ENCODE measurements at places on chromosomes 3 and 15.

GRCh38 chr15:57785959-57786358 lies 79.4 kb downstream of the POLR2M start:
- DNase-seq, result no peak

GRCh38 chr15:36960947-36961227 lies 139.5 kb downstream of the MEIS2 start:
- DNase-seq, result no peak

- no peak for DNase-seq
These were observed 1.9 kb downstream of the GOLIM4 start for GRCh38 chr3:168093790-168094189.

DNA sequence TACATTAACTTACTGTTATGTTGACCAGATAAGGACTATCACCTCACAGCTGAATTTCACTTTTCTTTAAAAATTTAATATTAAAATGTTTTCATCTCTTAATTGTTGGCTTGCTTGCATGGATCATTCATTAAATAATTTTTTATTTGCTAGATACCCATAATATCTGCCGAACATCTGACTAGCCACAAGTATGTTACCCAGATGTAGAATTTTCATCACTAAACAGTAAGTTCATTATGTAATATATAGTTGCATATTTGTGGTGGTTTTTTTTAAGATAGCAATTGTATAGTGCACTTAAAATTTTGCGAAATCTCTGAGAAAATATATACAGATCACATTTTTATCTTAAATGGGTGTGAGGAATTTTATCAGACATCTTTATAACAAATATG lies 190.4 kb downstream of the MBNL1 start:
- DNase-seq, result no peak

- peak; percentile 43 for DNase-seq
These were observed at the start of gene STAC for GRCh38 chr3:36380221-36381031. Gene STAC, plus strand, starts transcription at chr3:36380504. Its CDS starts 140 bp downstream, at chr3:36380644.

DNA sequence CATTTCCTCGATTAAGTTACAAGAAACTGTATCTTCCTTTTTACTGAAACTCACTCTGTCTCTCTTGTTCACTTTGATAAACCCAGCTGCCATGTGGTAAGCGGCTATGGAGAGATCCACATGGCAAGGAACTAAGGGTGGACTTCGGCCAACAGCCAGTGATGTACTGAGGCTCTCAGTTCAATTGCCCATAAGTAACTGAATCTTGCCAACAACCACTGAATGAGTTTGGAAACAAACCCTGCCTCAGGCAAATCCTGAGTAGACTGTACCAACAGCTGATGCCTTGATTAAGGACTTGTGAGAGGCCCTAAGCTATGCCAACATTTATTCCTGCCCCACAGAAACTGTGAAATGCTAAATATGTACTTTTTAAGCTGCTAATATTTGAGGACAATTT lies 433.5 kb downstream of the PLOD2 start:
- DNase-seq, result no peak

DNA sequence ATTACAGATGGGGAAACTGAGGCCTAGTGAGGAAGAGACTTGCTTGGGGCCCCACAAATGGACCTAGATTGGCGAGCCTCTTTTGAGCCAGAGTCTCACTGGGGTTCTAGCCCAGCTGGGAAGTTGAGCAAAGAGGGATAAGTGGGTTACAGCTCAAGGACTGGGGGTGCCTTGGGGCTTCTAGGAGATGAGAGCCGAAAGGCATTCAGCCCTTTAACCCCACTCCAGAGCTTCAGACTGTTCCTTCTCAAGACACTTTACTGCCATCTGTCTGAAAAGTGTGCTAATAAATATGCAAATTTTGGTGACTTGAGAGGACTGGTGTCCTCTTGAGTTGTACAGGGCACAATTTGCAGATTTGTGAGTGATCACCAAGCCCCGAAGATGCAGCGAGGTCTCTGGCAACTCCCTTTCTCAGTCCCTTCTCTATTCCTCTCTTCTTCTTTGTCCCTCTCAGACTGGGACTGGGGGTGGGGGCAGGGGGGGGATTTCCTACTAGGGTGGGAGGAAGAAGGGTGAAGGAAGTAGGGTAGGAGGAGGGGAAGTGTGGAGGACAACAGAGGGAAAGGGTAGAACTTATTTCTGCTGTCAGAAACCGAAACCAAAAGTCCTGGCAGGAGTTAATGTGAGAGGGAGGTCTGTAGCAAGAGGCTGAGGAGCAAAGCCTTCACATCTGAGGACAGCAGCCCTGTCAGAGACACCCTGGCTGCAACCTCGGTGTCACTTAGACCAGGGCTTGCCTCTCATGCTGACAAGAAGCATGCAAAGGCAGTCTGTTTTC lies 16.2 kb upstream of the ANKDD1A start:
- DNase-seq, result no peak

DNA sequence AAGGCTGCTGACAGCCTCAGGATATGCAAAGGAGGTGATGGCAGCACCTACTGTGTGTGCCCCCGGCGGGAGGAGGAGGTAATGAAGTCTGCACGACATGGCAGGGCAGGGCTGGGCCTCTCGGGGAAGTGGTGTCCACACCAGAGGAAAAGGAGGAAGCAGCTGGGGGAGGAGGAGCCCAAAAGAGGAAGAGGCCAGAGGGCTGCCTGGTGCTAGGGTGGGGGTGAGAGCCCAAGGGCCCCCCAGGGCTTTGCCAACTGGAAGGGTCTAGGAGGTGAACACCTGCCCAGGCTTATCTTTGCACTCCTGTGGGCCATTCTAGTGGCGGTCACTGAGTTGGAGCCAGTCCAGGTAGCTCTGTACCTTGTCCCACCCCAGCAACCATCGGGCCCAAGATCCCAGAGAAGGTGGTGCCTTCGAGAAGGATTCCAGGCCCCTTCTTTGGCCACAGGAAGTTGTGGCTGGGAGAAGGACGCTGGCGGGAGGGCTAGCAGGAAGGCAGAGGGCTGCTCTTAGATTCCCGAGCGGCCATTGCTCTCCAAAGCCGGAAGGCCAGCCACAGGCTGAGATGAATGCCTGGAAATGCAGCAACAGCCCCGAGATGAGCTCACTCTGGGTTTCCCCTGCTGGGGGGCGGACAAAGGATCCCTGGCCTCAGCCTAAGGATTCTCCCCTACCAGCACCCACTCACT lies 7.0 kb downstream of the GNAI2 start:
- no peak for DNase-seq

GRCh38 chr3:148006508-148006907 lies 597.3 kb downstream of the ZIC1 start:
- no peak for DNase-seq

DNA sequence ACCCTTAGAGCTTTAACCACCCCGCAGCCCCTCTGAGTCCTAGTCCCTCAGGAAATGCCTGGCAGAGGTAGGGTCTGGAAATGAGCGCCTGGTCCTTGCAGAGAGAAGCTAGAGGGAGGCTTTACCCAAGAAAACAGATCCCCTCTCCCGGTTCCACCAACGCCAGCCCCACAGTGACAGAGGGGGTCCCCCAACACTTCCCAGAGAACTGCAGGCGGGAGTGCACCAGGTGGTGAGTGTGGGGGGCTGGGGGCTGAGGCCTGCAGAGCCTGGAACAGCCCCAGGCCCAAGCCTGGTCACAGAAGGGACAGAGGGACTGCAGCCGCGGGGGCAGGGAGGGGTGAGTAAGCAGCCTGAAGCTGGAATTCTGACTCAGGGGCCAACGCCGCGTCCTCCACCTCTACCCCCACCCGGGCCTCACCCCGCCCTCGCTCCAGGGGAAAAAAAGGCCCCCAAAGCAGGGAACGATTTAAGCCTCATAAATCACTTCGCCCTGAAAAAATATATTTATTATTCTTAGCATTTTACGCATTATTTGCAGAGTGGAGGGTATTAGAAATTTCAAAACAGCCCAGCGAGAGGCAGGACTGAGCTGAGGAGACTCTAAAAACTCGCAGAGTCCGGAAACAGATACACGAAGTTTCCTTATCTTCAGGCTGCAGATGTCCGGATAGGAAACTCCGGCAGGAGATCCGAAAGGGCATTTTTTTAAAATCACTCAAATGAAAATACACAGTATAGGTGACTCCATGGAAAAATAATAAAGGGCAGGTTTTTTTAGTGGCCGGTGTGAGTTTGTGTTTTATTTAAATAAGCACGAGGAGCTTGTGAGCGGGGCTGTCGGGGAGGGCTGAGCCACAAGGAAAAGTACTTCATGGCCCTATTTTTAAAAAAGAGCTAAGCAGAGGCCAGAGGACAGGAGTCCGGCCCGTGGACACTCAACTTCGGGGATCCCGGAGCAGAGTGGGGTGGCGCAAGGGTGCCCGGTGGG lies 10.0 kb downstream of the GATA2 start:
- peak; percentile 73 for DNase-seq

DNA sequence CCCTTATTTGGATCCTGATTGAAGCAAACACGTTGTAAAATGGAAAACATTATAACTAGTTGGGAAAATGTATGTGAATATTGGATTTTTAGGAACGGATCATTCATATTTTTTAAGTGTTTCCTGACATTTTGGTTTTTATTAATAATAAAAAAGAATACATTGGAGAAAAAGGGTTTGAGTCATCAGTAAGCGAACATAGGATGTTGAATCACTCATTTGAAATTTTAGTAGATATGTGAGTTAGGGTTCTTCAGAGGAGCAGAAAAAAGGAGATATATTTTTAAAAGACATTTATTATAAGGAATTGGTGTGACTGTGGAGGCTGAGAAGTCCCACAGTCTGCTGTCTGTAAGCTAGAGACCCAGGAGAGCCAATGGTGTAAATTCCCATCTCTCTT lies 258.5 kb downstream of the PTPRG start:
- DNase-seq, result no peak
